ENCODE measurements at places on chromosomes 2 and 18. TPM values are rescaled to one million over a fixed set of nuclear protein-coding genes. Genes with fewer than 3 reads are reported as not detected.

DNA sequence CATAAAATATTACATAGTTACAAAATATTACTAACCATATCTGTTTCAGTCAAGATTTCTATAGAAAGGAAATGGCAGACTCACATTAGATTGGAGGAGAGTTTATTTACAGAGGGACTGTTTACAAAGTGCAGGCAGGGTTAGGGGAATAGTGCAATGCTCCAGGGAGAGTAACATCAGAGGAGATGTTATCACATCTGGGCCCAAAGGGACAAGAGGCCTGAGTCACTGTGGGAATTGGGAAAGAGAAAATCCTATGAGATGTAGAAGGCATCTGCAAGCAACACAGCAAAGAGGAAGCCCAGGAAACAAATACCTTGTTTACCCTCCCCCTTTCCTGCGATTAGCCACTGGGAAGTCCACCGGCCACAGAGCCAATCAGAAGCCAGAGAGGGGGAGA is 227.3 kb upstream of the TANK start:
- no peak overlapping the region for H3K4me3 ChIP-seq
- no peaks in the 10 kb centered on the region for H3K36me3 ChIP-seq
- H3K27ac ChIP-seq, result no peak overlapping the region
- H3K27me3 ChIP-seq, result no peaks in the 10 kb centered on the region
- H3K4me1 ChIP-seq, result peaks cover 37% of the 10 kb centered on the region

DNA sequence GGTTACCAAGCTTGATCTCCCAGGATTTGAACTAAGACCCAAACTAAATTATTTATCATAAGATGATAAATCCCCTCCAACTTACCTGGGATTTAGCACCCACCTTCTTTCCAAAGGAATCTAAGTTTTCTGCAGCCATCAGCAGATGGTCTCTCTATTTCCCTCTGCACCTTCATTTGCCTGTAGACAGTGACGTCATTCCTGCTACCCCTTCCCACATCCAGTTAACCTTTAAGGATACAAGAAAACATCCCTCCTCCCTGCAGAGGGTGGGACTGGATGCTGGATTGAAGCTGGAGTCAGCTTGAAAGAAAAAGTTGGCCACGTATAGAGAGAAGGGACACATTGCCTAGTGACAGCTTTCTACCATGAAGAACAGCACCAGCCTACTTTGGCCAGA is 3.7 kb upstream of the DNER start:
- H3K4me3 ChIP-seq, result no peak overlapping the region
- H3K4me1 ChIP-seq, result peaks cover 16% of the 10 kb centered on the region
- no peaks in the 10 kb centered on the region for H3K36me3 ChIP-seq
- H3K27me3 ChIP-seq, result peaks cover 39% of the 10 kb centered on the region
- DNase-seq, result no peak

- DNase-seq, result no peak
- H3K27me3 ChIP-seq, result no peaks in the 10 kb centered on the region
- H3K27ac ChIP-seq, result no peak overlapping the region
- H3K4me3 ChIP-seq, result no peak overlapping the region
- no peaks in the 10 kb centered on the region for H3K4me1 ChIP-seq
Observed at GRCh38 chr18:4125627-4126230, 329.4 kb downstream of the DLGAP1 start.

DNA sequence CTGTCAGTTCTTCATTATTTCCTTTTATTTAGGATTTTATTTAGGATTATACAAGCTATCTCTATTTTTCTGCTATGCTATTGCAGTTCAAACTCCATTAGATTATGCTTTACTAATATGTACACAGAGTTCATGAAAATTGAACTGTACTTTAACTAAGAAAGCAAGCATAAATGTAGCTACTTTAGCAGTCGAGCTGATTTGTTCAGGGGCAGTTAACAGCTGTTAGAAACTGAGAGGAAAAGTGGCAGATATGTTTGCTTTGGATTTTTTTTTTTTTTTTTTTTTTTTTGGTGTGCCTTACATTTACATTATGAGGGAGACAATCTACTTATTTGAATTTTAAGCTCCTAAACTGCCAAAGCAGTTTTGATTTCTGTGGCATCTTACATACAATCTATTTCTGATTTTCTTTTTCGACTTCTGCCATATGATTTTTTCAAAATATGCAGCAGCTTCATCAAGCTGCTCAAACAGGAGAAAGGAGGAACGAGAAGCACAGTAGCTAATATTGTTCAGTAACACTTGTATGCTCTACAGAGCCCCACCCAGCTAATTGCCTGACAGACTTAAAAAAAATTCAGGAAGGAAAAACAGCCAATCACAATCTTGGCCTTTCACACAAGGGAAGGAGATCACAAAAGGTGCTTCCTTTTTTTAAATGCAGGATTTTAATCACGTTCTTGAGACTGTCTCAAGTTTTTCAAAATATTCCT is 233.4 kb upstream of the SIX3 start:
- H3K4me1 ChIP-seq, result no peaks in the 10 kb centered on the region
- no peak overlapping the region for H3K27ac ChIP-seq
- no peak overlapping the region for H3K4me3 ChIP-seq
- no peaks in the 10 kb centered on the region for H3K36me3 ChIP-seq
- DNase-seq, result no peak

- H3K27ac ChIP-seq, result no peak overlapping the region
- H3K27me3 ChIP-seq, result no peaks in the 10 kb centered on the region
- no peaks in the 10 kb centered on the region for H3K36me3 ChIP-seq
- DNase-seq, result no peak
- H3K4me1 ChIP-seq, result no peaks in the 10 kb centered on the region
Observed at GRCh38 chr2:17557596-17557995, 17.1 kb downstream of the VSNL1 start.

GRCh38 chr2:15346624-15347023 is 214.5 kb downstream of the NBAS start:
- H3K27ac ChIP-seq, result no peak overlapping the region
- 0 out of 2 replicates have a peak, but pooled peaks cover 6% of the 10 kb centered on the region for H3K36me3 ChIP-seq
- DNase-seq, result no peak
- no peaks in the 10 kb centered on the region for H3K4me1 ChIP-seq
- no peaks in the 10 kb centered on the region for H3K27me3 ChIP-seq

- no peaks in the 10 kb centered on the region for H3K27me3 ChIP-seq
- no peak for DNase-seq
- H3K27ac ChIP-seq, result no peak overlapping the region
- peaks cover 27% of the 10 kb centered on the region for H3K4me1 ChIP-seq
- H3K36me3 ChIP-seq, result no peaks in the 10 kb centered on the region
Observed at GRCh38 chr2:216302981-216303676, 69.2 kb downstream of the MARCHF4 start.

- no peaks in the 10 kb centered on the region for H3K27me3 ChIP-seq
- no peak overlapping the region for H3K27ac ChIP-seq
- H3K4me1 ChIP-seq, result peaks cover 5% of the 10 kb centered on the region
- DNase-seq, result no peak
Observed at GRCh38 chr2:52341732-52342131, 1309.8 kb upstream of the NRXN1 start.

DNA sequence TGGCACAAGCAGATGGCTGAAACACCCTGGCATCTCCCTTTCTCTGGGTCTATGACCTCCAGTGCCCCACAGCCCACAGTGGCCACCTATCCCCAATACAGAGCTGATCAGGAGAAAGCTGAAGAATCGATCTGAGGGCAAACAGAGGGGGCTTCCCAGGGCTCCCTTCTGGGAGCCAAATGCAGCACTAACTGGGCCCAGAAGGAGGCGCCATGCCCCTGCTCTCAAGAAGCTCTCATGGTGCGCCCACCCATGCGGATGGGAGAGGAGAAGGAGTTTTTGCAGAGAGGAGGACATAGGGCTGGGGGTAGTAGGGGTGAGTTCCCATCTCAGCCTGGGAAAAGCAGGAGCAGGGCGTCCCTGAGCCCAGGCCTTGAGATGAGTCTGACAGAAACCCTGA is 787.3 kb upstream of the RAB6C start:
- DNase-seq, result no peak
- H3K36me3 ChIP-seq, result no peaks in the 10 kb centered on the region
- no peak overlapping the region for H3K27ac ChIP-seq
- no peaks in the 10 kb centered on the region for H3K27me3 ChIP-seq
- no peak overlapping the region for H3K4me3 ChIP-seq

ACMSD gene
- total RNA-seq, result not detected

SAG gene
- total RNA-seq, result not detected

Measured in SJSA1 (cell line).